T-helper 17 cell (primary cell): ENCODE measurements at places on chromosomes 5 and 9.

DNA sequence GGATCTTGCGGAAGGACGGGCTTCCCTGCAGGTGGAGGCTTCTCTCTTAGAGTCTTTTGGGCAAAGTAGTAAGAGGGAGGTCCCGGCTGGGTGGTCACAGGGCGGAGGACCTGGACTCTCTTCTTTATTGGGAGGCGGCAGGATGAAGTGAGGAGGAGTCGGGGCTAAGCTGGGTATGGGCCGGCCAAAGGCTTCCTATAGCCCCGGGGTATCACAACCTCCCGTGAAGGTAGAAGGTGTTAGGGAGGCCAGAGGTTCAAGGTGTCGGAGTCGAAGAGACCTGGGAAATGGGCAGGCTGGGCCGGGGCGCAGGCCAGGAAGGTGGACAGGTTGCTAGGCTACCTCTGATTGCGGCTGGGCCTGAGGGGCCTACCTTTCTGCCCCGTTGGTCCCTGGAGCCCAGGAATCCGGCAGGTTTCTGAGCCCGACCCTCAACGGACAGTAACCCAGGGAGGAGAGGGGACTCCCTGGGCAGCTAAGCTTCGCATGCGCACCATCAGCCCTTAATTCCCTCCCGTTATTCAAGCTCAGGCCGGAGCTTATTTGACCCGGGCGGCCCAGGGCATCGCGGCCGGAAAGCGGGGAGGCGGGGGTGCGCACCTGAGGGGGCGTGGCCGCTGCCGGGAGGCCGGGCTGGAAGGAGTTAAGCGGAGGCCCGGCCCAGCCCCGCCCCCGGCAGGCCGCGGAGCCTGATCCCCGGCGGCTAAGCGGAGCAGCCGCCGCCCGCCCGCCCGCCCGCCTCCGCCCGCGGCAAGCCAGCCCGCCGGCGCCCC lies at the start of gene TESK1:
TESK1 (plus strand) TSS at position 685 of the 773 bp plus-strand sequence. CDS start 358 bp downstream, outside the sequence.
- DNase-seq = peak; percentile 85

DNA sequence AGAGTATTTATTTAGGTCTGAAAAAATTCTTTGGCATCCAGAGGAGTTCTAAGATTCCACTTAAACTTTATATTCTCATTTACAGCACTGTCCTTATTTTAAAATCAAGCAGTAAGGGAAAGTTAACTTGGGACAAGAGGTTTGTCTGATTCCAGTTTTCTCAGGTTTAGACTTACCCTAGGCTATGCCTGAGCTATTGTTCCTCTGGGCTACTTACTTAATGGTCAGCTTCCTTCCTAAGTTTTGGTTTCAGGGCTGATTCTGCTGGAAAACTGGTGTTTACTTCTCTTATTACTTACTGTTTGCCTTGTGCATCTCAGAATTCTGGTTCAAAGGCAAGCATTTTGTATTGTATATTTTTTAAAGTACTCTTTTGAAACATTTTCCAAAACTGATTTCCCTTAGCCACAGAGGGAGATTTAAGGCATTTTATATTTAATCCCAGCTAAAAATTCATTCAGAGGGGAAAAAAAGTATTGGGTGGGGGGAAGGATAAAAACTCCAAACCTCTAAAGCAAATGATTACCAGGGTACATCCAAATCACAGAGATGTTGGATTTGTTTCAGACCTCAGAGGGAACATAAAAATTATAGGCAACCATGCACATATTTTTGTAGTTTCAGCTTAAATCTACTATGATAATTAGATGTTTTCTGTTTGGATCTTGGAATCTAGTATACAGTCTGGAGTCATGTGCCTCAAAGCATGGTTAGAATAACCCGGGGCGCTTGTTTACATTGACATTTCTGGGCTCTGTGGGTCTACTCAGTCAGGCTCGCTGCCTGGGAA lies 290.0 kb downstream of the ARHGAP26 start:
- DNase-seq = no peak

DNA sequence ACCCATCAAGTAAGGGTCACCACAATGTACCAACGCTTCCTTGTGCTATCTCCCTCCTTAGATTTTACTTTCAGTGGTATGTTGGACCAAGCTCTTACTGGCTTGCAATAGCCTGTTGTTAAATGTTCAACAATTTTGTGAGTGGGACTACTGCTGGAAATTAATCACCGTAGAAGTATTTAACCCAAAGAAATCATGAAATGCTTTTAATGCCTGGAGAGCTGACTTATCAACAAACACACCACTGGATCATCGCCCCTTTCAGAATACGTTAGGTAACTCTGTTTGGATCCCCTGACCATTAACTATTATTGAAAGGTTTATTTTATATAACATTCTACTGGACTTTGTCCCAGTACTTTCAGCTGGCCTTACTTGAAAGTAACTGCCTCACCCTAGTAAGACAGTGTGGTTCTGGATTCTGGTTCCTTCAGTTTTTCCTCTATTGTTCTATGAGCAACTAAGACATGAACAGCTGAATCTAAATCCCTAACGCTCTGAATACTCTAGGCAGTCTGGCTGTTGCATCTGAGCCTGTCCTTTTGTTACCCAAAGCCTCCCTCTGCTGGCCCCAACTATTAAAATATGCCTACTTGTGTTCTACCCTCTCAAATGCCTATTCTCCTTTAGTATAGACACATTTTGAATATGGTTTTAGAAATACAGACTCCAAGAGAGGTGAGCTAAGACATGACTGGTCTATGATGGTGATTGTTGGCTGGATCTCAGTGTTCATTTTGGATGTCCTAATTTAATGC lies 1203.4 kb upstream of the DMAC1 start:
- DNase-seq = no peak

DNA sequence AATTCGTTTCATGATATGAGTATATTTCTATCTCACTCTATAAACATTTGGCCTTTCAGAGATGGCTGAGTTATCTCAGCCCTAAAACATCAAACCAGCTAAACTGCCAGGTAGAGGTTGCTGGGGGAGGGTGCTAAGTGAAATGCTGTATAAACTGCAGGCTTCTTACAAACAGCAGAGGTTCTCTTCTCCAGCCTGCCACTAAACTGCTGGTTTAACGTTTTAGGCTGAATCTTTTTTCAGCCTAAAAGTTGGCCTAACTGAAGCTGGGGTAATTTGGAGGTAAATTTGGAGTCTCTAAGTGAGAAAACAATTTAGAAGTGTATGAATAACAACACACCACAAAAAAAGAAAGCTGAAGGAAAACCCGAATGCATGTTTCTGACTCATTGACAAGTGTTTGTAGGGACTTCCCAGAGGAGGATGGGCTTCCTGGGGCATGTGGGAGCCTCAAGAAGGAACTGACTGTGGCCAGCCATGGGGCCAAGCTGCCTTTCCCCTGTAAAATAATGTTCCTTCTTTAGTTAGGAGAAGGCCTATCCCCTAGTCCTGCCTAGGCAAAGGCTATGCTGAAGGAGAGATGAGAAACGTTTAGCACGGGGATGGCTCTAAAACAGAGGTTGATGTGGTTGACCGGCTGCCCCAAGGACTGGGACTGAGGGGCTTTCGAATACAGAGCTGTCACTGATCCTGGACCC lies 44.3 kb downstream of the SLC28A3 start:
- no peak for DNase-seq

DNA sequence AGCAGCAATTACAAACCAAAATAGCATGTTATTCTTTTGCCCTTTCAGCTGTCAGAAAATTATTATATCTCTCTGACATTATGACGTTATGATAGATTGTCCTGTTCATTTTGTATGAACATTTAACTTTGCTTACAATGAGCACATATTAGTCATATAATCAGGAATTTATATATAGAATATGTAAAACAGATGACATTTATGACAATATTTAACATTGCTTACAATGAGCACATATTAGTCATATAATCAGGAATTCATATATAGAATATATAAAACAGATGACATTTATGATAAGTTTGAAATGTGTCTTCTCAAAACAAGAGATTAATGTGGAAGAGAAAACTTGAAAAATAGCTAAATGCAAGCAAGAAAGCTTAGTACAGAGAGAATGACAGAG lies 1180.2 kb downstream of the CDH12 start:
- DNase-seq = no peak

- DNase-seq = no peak
Observed at GRCh38 chr5:10030219-10030831, 219.4 kb downstream of the ATPSCKMT start.

DNA sequence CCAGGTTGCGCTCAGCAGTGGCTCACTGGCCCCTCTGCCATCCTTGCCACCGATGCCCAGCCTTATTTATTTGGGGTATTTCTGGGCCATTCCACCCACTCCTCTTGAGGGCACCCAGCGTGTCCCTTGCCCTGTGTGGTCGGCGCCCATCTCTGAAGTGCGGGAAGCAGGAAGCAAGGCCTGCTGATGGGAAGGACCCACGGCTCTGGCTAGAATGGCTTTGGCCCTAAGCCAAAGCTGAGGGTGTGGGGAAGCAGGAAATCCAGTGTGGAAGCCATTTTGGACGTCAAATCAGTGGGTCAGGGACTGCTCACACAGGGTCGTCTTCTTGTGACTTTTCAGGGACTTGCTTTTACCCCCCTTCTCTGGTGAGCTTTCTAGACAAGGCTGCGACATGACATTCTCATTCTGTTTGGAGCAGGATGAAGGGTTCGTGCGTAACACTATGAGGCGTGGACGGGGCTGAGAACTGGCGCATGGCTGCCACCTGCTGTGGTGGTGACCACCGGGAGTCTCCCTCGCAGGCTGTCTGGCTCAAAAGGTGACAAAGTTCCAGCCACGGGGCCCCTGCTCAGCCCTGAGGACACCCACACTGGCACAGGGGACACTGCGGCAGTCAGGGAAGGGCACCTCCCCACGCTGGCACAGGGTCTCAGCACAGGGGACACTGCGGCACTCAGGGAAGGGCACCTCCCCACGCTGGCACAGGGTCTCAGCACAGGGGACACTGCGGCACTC lies 50.7 kb upstream of the NKD2 start:
- no peak for DNase-seq

DNA sequence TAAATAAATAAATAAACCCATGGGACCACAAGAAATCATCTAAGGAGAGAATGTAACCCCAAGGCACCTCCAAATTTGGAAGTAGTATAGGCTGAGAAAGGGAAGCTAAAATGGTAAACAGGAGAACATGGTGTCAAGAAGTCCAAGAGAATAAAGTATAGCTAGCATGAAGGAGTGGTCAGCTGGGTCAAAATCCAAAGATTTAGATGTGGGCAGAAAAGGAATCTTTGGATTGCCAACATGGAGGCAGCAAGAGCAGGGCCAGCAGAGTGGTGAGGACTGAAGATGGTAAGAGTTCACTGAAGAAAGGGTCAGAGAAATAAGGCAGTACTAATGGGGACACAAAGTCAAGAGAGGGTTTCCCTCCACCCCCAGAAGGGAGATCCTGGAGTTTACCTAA lies 53.0 kb downstream of the TSSK1B start:
- no peak for DNase-seq

DNA sequence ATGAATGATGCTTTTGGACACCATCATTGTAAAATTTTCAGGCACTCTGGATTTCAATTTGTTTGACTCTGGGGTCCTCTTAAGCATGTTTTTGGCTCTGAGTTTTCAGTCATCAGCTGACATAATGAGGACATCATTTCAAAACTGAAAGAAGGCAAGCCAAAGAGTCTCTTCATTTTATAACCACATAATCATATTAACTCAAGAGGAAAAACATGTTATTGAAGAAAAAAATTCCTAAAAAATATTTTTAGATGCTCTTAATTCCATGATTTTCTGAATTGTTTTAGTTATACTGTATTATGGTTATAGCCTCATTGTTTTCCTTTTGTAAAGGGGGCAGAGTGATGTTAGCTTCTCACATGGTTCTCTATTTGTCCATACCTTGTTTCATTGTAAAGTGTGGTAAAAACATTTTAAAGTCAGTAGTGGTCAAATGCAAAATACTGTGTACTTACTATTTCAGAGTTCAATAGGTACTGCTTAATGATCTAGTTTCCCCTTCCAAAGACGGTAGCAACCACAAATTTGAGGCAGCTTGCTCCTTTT lies 472.1 kb downstream of the DMRT2 start:
- no peak for DNase-seq

DNA sequence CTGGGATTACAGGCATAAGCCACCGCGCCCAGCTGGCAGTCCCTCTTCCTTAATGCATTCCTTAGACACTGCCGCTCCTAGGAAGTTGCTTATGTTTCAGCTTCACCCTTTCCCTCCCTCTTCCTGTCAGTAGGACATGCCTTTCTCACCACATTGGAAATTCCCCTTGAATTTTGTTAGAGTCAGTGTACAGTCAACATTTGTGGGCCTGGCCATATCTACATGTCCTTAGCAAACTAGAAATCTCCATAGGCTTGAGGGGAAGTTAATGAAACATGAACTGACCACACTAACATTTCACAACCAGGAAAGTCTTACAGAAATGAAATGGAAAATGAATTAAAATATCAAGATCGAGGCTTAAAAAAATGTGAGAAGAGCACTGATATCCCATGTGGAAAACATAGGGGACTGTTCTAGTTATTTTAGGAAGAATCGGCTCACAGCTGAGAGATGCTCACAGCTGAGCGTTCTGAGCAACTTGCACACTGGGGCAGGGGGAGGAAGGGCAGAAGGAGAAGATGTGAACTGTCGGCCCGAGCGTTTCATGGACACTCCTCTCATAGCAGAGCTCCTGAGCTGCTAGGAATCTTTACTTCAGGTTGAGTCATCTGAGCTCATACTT lies 21.1 kb upstream of the LVRN start:
- DNase-seq = no peak

GRCh38 chr9:71863631-71864030 lies 47.4 kb downstream of the ABHD17B start:
- no peak for DNase-seq

DNA sequence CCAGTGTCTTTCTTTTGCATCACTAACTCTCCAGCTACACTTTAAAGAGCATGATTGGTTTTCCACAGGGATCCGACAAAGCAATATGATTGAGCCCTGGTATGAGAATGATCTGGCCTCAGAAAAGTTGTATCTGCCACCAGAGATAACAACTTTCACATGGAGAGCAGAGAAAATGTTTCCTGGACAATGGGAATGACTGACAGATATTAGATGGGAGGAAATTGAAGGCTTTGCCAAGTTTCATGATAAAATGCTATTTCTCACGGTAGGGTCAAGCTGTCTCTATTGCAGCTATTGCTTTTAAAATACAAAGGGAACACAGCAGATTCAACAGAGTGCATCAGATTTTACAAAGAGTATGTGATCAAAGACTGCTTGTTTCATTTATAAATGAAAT lies 56.4 kb upstream of the GLIS3 start:
- DNase-seq = no peak

GRCh38 chr9:135752281-135753204 lies 50.6 kb downstream of the KCNT1 start:
- no peak for DNase-seq

GRCh38 chr5:124952079-124952478 lies 205.6 kb upstream of the ZNF608 start:
- no peak for DNase-seq
